ENCODE measurements at places on chromosomes 7 and 10.

- no peak for DNase-seq
Observed at GRCh38 chr10:12431151-12432101, 82.1 kb downstream of the CAMK1D start.

GRCh38 chr10:75476985-75477384 is 45.6 kb downstream of the LRMDA start:
- DNase-seq: no peak

- no peak for DNase-seq
Observed at GRCh38 chr7:144473908-144474307, 70.4 kb upstream of the NOBOX start.

GRCh38 chr7:11792166-11792565 is 39.8 kb downstream of the THSD7A start:
- DNase-seq: no peak

DNA sequence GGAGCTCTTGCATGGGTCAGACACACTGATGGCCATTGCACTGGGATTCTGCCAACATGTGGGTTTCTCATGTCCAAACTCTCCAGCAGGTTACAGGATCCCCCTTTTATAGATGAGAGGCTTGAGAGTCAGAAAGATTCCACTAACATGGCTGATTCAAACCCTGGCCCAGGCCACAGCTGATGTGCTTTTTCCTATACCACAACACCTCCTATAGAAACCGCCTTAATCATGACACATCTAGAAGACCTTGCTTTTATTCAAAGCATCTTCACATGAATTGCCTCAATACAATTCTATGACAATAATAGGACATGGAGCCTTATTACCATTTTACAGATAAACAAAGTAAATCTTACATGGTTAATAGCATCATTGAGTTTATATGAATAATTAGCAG is 188.6 kb downstream of the DPY19L1 start:
- no peak for DNase-seq

GRCh38 chr7:67955061-67955460 is 958.4 kb downstream of the TYW1 start:
- DNase-seq: no peak

DNA sequence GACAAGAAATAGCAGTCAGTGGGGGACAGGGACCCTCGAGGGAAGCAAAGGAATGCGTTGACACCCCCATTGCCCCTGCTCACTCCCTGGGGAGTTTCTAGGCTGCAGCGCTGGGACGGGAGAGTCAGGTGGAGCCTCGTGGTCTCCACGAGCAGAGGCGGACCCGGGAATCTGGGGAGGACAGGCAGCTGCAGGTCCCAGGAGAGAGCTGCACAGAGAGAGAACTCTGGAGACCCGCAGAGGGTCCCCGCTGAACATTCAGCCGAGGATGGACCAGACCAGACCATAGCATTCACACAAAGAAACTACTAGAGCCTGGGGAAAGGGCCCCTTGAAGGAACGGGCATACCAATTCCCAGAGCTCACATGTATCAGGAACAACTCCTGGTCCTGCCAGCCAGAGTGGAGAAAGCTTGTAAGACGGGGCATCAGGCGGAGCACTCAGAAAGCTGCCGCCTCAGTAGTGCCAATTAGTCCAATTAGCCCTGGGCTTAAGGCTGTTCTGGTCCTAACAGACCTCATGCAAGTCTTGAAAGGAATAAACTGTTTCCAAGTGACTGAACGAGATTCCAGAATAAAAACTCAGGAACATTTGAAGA is 966.7 kb upstream of the ZNF722 start:
- no peak for DNase-seq

- no peak for DNase-seq
Observed at GRCh38 chr7:45713669-45714520, 139.7 kb downstream of the ADCY1 start.

DNA sequence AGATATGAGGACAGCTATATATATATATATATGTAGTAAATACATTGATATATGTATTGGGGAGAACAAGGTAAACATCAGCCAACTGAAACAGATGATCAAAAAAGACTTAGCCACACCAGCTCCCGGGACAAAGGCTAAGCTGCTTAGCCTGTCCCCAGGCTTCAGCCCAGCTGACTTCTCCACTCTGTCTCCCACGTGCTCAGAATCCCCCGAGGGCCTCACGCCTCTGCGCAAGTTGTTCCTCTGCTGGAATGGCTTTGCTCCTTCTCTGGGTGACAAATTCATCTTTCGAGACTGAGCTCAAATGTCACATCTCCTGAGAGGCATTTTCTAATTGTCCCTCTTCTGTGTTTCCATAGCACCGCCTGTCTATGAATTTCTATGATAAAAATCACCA is 8.6 kb upstream of the INSIG1 start:
- DNase-seq: no peak

DNA sequence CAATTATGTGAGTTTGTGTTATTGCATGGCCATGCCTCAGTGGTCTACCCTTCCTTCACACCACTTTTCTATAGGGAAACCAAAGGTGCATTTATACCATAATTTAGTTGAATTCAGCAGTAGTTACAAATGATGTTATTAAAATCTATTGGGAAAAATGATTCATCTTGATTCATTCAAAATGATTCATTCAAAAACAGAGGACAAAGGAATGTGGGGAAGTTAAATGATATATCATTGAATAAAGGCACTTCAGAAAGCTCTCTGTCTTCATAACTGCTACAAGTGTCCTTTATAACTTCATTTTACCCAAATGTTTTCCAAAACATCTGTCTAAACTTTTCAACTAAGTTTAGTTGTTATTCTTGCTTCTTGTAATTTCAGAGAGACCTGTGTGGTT is 722.9 kb downstream of the GRM8 start:
- DNase-seq: no peak

DNA sequence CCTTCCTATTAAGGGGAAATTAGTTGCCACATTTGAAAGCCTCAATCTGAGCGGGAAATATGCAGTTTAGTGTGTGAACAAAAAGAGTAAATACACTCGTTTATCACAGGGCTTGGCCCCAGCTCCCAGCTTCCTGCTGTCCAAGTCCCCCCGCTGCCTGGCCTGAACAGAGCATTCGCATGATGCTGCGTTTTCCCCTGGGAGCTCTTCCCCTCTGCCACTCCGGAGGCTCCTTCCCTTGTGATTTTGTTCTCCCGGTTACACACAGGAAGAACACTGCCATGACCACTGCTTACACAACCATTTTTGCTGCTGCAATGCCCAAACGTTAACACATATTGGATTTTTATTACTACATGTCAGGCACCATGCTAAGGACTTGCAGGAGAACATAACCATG is 120.7 kb upstream of the ADARB2 start:
- DNase-seq: no peak

DNA sequence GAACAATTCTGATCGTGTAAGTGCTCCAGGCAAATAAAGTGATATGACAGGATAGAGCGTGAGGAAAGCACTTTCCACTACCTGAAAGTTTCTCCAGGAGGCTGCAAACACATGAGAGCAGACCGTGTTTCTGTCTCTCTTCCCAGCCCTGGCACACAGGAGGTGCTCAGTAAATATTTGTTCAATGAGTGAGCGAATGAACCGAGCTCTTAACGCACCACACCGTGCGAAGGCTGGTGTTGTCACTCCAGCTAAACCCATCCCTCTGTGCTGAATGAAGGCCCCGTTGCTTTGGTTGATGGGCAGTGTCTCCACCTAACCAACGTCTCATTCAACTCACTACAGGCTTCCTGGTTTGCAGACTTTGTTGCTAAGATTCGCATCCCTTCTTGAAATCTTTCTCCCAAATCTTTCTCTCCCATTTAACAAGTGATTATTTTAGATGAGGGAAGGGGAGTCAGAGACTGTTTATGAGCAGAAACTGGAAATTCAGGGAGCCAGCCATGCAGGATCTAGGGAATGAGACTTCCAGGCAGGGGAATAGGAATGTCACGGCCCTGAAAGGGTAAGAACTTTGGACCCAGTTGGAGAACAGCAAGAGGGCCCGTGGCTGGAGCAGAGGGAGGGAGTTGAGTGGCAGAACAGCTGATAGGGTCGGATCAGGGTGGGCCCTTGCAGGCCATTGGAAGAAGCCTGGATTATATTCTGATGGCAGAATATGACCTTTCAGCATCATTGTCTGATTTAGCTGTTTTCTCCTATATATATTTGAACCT is 282.6 kb downstream of the CAMK1D start:
- DNase-seq: no peak

GRCh38 chr10:69573056-69573806 is at the start of gene NEUROG3:
Gene NEUROG3, minus strand, starts transcription at chr10:69573422. Its CDS starts 379 bp downstream, at chr10:69573043.
- no peak for DNase-seq

GRCh38 chr7:139618482-139619366 is 95.2 kb downstream of the CLEC2L start:
- no peak for DNase-seq

- DNase-seq: peak; percentile 65
Observed at GRCh38 chr10:30502266-30503060, 68.5 kb downstream of the MAP3K8 start.

DNA sequence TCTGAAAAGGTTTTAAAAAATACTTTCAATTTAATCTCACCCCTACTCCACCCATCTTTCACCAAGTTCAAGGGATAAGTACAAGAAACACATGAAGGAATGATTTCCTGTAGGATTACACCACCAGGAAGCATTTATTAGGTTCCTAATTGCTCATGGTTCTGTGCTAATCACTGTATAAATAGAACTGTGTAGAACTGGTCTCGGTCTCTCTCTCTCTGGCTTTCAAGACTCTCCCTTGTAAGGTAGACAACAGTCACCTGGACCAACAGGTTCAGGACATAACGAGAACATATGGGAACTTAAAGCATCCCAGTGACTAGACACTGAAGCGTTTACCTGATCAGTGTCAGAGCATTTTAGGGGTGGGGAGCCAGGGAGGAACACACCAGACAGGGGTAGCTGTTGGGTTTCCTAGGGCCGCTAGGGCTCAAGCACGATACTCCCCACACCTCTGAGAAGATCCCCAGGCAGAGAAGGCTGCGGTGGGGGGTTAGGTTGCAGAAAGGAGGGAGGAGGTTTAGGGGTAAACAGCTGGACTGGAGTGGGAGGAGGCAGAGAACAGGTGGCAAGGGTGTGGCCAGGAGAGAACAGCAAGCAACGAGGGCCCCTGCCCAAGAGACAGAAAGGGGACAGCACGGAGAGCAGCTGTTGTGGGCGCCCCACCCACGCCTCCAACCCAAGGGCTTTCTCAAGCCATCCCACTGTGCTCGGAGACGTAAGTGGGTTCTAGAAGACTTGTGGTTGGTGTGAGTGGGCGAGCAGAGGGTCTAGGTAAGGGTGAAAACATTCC is 52.5 kb upstream of the USP6NL start:
- no peak for DNase-seq

DNA sequence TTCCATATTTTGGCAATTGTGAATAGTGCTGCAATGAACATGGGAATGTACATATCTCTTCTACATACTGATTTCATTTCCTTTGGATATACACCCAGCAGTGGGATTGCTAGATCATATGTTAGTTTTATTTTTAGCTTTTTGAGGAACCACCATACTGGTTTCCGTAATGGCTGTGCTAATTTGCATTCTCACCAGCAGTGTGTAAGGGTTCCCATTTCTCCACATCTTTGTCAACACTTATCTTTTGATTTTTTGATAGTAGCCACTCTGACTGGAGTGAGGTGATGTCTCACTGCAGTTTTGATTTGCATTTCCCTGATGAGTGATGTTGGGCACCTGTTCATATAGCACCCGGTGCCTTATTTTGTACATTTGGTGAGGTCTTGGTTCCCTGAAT is 519.6 kb downstream of the REEP3 start:
- DNase-seq: no peak

DNA sequence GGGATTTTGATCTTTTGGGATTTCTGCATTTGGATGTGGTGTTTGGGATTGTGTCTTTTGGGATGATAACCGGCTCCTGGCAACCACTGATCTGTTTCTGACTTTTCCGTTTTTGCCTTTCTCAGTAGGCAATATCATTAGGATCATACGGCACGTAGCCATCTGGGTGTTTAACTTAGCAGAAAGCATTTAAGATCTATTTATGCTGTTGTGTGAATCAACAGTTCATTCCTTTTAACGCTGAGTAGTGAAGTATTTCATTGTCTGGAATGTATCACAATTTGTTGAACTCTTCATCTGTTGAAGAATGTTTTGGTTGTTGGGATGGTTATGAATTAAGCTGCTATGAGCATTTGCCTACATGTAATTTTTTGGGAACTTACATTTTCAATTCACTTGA is 459.6 kb downstream of the SDK1 start:
- no peak for DNase-seq

All from T-helper 2 cell treated with Interferon-gamma antibody and Interleukin-4, amounts not matched to agents 5 μg/mL and 100 μg/mL, for 36 hours (primary cell).